Activated T-cell treated with anti-CD3 and anti-CD28 coated beads for 1 hour (primary cell): ENCODE measurements at places on chromosomes 13 and 19.

- DNase-seq = no peak
These were observed 351.0 kb downstream of the NALCN start for GRCh38 chr13:101065329-101065728.

- no peak for DNase-seq
These were observed 1.5 kb downstream of the MYPOP start for GRCh38 chr19:45900738-45901431.

DNA sequence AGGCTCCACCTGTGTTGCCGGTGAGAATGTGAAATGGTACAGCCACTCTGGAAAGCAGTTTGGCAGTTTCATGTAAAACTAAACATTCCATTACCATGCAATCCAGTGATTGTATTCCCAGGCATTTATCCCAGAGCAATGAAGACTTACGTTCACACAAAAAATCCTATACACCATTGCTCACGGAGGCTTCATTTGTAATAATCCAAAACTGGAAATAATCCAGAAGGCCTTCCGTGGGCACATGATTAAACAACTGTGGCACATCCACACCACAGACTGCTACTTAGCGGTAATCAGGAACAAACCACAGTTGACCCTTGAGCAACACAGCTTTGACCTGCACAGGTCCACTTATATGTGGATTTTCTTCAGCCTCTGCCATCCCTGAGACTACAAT lies 339.7 kb downstream of the MTUS2 start:
- DNase-seq = no peak

DNA sequence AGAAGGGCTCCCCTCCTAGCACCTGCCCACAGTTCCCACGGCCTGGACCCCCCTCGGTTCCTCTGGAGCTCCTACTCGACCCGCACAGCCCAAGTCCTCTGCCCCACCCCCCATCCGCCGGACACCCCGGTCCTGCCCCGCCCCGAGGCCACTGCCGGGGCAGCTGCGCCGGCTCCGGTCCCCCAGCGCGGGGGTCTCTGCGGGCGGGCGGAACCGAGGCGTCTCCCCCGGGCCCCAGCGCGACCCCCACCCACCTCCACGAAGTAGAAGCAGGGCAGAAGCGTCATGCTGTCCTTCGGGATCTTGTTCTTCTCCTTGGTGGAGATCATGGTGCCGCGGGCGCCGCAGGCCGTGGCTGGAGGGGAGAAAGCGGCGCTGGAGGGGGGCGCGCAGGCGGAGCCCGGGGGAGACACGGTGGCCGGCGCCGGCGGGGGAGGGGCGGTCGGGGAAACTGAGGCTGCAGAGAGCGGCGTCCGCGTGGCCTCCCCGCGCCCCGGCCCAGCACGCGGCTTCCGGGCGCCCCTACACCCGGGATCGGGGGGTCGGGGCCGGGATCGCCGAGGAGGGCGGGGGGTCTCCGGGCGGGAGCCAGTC lies 427 bp downstream of the PLPPR3 start:
- DNase-seq = no peak

- DNase-seq = no peak
These were observed 62.3 kb downstream of the ITGBL1 start for GRCh38 chr13:101514695-101515275.

GRCh38 chr19:38837656-38838121 lies 6.1 kb upstream of the ECH1 start:
- DNase-seq = no peak

DNA sequence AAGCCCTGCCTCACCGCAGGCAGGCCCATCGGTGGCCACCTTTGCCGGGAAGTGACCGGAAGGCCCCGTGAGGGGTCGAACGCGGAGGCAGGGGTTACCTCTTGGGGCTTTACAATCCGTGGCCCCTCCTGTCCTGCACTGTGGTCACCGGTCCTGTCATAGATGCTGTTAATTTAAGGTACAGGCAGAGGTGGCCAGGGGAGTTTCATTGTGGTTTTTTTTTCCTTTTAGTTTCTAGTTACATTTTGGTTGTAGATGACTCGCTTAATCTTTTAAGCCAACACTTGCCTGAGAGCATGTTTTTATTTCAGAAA lies 13.1 kb downstream of the COMP start:
- DNase-seq = no peak

- no peak for DNase-seq
These were observed 2.4 kb upstream of the SIGLEC9 start for GRCh38 chr19:51122112-51122981.

- DNase-seq = no peak
These were observed 294.9 kb downstream of the SHISA2 start for GRCh38 chr13:25756912-25757311.

- no peak for DNase-seq
These were observed 13.5 kb upstream of the RXFP2 start for GRCh38 chr13:31725841-31726240.

DNA sequence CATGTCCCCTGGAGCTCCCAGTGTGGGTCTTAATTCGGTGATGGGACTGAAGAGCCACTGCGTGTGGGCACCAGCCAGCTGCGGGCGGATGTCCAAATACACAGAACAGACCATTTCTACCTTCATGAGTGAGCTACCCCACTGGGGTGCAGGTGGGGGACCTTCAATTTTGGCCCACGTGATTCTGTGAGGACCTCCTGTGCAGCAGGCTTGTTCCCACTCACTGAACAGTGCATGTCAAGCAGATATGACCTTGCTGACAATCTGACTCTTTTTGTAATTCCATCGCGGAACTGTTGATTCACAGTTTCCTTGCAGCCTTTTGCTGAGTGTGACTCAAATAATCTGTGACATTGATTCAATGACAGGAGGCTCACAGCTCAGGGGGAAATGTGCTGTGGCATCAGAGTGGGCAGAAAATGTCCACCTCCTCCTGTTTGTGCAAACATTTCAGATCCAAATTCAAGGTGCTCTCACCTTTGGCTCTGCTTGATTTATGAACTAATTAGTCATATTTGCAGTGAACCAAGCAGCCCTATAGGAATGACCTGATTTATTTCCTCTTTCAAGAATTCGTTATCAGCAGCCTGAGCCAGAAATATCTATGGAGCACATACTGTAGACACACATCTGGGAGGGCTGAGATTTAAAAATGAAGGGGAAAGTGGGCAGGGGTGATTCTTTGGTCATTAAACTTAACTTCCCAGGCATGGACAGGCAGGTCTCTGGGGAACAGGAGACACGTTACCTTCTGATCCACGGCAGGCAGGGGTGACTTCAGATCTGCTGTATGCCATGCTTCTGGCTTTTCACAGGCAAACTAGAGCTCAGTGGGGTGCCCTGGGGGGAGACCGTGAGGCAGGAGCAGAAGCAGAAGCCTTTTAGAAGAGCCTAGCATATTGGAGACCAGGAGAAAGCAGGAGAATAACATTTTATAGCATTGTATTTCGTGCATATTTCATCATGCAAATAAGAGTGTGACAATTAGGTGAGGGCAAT lies 170.0 kb upstream of the KL start:
- DNase-seq = no peak

- DNase-seq = peak; percentile 21
These were observed at the start of gene PNMA8C for GRCh38 chr19:46428239-46429135. PNMA8C (minus strand) TSS chr19:46428936; CDS start chr19:46428359, 577 bp downstream.

- DNase-seq = no peak
These were observed at the start of gene JSRP1 for GRCh38 chr19:2255982-2256685. JSRP1 (minus strand) TSS chr19:2256417; CDS start chr19:2255314, 1,103 bp downstream.

DNA sequence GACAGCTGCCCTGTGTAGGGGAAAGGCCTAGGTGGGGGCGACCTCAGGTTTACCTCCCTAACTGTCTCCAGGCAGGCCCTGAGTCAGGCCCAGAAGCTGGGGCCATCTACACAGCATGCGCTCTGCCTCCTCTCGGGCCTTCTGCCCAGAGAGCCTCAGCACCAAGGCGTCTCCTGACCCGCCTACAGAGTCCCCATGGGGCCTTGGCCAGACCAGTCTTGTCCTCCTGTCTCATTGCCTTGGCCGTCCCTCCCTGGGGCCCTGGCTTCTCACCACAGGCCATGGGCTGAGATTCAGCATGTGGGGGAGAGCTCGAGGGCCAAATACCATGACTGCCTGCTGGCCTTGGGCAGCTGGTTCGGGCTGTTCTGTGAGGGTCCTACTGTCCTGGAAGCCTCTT lies 59.0 kb downstream of the SMARCA4 start:
- DNase-seq = no peak

GRCh38 chr19:22935151-22935550 lies 67.8 kb downstream of the ZNF728 start:
- no peak for DNase-seq

- no peak for DNase-seq
These were observed 225.8 kb upstream of the IRS2 start for GRCh38 chr13:110012102-110012739.

DNA sequence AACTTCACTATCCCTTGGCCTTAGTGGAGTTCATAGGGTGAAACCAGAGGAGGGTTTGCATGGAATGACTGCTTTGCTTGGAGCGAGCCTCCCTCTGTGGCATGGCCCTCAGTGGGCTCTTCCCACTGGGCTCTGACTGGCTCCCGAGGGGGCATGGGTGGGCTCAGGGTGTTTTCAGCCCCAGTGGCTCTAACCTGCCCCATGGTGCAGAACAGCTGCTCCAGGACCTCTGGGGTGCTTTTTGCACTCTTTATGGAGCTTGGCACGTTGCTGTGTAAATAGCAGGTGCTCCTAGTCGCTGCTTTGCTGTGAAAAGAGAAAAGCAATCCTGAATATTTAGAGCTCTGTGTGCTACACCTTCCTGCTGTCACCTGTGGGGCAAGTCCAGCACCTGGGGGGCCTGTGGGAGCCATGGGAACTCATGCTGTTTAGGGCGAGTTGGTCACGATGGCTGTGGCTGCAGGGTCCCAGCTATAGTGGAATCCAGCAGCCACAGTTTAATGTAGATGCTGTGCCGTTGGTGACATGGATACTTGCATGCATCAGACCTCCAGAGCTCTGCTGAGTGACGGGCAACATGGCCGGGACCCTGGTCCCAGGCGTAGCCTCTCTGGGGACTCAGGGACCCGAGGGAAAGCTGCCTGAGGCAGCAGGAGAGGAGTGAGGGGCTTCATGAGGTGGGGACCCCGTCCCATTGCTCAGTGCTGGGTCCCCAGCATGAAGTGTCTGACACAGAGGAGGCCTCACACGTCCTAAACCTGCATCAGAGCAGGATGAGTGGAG lies 14.3 kb upstream of the MCF2L start:
- DNase-seq = no peak

GRCh38 chr13:45592758-45593157 lies 22.8 kb downstream of the ERICH6B start:
- DNase-seq = no peak

DNA sequence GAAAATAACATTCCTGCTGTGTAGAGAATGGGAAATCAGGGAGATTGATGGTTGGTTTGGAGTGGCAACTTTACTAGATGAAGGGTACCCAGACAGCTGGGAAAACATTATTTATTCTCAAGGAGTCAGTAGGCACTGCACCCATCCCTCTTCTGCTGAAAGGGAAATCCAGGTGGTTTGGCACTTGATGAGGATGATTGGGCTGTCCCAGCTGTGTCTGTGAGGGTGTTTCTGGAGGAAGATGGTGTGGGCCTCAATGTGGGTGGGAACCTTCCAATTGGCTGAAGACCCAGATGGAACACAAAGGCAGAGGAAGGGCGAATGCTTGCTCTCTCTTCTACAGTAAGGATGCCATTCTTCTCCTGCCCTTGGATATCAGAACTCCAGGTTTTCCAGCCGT lies 10.4 kb upstream of the SACS start:
- DNase-seq = no peak
